ENCODE measurements at places on chromosomes 12 and 14.

GRCh38 chr14:61475316-61475715, 153.9 kb downstream of the PRKCH start:
- DNase-seq, result no peak

GRCh38 chr12:132869551-132869950, 17.9 kb downstream of the CHFR start:
- no peak for DNase-seq

DNA sequence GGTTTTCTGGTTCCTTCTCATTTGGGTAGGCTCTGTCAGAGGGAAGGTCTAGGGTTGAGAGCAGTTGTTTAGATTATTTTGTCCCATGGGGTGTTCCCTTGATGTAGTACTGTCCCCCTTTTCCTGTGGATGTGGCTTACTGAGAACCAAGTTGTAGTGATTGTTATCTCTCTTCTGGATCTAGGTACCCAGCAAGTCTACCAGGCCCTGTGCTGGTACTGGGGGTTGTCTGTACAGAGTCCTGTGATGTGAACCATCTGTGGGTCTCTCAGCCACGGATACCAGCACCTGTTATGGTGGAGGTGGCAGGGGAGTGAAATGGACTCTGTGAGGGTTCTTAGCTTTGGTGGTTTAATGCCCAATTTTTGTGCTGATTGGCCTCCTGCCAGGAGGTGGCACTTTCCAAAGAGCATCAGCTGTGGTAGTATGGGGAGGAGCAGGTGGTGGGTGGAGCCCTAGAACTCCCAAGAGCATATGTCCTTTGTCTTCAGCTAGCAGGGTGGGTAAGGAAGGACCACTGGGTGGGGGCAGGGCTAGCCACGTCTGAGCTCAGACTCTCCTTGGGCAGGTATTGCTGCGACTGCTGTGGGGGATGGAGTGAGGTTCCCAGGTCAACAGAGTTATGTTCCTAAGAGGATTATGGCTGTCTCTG, 179.3 kb upstream of the BTG1 start:
- DNase-seq, result no peak

- no peak for DNase-seq
Observed at GRCh38 chr12:46657453-46658411, 168.1 kb downstream of the SLC38A4 start.

GRCh38 chr12:98439981-98440581, 75.3 kb upstream of the TMPO start:
- no peak for DNase-seq

GRCh38 chr14:75449036-75449435, 21.2 kb downstream of the JDP2 start:
- DNase-seq, result no peak

DNA sequence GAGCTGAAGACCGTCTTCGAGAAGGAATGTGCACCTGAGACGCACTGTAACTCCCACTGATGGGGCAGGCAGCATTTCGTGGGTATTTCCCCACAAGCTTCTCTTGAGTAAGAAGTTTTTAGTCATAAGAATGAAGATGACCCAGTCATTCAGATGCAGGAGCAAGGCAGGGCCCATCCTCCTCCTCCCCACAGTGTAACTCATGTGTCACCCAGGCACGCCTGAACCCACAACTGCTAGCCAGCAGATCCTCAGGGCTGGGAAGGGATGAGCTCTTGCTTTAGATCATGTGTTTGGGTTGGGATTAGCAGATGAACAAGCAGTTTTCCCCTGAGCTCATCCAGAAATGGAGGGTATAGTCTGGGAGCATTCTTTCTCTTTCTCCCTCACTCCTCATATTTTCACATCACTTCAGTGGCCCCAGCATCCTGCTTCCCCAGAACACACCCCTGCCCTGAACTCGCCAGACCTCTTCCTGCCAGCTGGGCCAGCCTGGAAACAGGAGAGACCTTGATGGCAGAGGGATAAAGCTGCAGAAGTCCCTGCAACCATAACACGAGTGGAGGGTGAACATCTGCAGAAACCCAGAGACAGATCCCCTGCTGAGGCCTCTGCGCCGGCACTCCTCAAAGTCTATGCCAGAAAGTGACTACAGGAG, 73.3 kb downstream of the B4GALNT3 start:
- no peak for DNase-seq

DNA sequence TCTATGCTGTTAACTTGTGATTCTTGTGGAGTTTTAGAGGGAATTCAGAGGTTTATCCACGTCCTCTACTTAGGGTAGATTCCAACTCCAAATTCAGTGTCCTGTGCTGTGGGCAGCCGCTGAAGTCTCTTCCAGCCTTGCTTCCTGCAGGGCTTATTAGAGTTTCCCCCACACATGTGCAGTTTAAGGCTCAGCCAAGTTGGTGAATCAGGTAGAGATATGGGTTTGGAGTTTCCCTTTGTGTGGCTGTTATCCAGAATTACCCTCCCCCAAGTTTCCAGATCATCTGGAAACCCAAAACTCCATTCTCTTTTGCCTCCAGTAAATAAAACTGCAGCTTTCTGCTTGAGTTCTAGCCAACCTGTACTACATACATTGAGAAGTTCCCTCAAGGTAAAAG, 853.7 kb downstream of the GALC start:
- no peak for DNase-seq

- DNase-seq, result no peak
Observed at GRCh38 chr12:53623548-53624385, 2.4 kb downstream of the ATF7 start.

DNA sequence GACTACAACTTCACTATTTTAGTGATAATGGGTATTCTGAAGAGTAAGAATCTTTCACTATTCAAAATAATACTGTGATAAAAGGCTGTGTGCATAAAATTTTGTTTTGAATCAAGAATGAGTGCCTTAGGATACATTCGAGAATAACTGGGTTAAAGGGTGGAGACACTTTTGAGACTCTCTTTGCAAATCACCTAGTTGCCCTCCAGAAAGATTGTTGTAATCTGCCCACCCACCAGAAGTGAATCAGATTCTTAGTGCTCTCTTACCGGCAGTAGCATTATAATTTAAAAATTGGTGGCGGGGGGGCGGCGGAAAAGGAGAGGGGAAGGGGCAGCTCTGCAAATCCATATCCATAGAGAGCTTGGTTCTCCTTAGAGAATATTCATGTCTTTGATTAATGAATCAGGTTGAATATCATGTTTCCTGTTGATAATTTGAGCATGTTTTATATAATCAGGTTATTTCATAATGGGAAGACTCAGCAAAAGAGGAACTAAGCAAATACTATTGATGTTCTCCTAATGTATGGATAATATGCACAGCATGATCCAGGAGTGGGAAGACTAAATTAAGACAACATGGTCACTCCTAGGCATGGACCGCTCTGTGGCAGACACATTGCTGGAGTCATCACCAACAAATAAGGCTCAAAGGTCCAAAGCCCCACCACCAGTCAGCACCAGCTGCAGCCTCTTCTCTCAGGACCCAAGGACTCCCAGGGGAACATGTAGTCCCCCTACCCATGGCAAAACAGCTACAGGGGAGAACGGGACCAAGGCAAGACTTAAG, 62.7 kb upstream of the CHGA start:
- no peak for DNase-seq

DNA sequence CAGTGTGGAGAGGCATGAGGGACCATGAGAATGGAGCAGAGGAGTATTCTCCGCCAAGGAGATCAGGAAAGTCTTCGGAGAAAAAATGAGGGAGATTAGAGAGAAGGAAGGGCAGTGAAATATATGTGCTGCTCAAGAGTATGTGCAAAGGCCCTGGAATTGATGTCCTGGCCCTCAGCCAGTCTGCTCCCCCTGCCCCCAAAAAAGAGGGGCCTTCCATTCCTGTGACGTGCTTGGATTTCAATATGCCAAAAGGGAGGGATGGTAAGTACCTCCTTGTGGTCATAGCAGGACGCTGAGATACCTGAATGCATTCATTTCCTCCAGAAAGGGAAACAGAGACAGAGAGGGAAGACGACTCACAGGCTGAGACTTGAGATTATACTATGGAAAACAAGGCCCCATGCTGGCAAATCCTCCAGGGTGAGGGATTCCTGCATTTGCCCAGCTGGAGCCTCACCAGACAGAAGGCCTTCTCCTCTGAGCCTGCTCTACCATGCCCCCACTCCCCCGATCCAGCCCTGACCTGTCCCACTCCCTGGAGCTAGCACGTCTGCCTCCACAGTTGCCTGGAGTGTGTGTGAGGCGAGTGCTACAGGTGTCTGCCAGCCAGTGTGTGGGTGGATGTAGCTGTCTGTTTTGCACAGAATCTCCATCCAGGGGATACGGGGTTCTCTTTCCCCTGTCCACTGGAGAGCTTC, 3.9 kb upstream of the RARG start:
- DNase-seq, result no peak

DNA sequence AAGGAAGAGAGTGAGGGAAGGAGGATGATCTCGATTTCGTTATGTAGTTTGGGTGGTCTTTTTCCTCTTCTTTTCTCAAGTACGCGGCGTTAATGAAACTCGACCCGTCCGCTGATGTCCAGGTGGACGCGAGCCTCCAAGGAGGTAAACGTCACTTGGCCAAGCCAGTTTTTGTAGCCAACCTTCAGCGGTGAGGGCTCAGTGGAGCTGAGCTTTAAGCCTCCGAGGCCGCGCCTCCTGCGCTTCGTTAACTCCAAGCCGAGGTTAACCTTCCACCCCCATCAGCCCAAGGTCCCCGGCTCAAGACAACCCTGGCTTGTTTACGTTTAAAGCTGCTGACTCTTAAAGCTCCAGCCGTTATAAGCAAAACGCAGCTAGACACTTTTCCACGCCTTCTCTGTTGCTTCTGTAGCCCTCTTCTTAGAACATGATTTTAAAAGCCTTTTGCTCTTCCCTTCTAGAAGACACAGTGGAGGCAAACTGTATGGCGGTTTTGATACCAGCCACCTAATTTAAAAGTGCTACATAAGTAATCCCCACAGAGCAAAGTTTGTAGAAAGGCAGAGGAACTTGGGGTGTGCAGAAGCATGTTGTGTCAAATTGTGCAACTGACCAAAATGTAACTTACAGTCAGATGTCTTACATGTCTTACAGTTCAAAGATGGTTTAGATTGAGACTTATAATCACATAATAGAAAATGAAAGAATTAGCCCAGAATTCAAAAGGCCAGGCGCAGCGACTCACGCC, 923 bp upstream of the ITPR2 start:
- DNase-seq, result no peak

DNA sequence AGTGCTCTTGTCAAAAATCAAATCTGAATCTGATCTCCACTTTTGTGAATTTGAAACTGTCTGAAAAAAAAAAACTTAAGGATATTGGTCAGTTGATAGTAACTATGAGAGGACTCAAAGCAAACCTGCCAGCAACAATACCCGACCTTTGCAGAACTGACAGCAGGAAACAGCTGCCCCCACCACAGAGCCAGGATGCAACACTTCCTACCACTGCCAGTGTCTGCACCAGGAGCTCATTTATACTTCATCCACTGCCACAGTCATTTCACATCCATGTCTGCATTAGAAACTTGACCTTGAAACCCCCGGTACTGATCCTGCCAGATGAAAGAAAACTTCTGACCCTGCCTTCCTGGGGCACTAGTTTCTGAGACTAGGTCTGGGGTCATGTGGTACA, 27.4 kb upstream of the RXYLT1 start:
- DNase-seq, result no peak

DNA sequence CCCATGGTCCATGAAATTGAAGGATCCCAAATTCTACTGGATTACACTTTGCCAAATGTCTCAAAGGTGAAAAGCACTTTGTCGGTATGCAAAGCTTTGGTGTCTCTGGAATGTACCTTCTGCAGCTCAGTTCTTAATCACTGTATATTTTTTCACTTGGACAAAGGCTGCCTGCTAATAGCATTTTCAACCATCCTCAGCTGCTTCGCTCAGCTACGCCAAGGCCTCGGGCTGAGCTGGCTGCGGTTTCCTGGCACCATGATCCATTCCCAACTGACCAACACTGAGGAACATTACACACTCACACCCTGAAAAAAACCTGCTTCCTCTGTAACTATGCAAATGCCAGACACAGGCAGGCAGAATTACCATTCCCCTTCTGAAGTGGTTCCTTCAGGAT, 335.2 kb downstream of the DPF3 start:
- no peak for DNase-seq

GRCh38 chr12:88391556-88391955, 188.7 kb downstream of the KITLG start:
- DNase-seq, result no peak

- no peak for DNase-seq
Observed at GRCh38 chr12:5694759-5695409, 250.2 kb downstream of the ANO2 start.

DNA sequence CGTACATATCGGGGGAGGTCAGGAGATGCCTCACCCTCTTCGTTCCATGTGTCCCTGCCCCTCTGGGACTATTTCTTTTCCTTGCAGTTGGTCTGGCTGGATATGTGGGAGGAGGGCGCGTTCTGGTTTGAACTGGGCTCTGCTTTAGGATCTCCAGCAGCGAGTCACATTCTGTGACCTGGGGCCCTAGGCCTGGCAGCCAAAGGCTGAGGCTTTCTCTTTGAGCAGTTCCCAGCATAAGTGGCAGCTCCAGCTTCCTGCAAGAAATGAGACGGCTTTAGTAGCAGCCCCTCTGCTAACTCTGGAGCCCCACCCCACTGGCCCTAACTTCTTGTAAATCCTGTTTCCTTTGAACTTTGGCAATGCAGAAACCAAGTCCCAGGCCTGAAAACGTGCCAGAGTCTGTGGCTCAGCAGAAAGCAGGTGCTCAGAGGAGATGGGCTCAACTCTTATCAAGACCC, 274.8 kb downstream of the DPF3 start:
- no peak for DNase-seq

- no peak for DNase-seq
Observed at GRCh38 chr12:107731366-107731765, 29.6 kb downstream of the PRDM4 start.

GRCh38 chr12:56661560-56661959, 15.8 kb upstream of the ATP5F1B start:
- no peak for DNase-seq

DNA sequence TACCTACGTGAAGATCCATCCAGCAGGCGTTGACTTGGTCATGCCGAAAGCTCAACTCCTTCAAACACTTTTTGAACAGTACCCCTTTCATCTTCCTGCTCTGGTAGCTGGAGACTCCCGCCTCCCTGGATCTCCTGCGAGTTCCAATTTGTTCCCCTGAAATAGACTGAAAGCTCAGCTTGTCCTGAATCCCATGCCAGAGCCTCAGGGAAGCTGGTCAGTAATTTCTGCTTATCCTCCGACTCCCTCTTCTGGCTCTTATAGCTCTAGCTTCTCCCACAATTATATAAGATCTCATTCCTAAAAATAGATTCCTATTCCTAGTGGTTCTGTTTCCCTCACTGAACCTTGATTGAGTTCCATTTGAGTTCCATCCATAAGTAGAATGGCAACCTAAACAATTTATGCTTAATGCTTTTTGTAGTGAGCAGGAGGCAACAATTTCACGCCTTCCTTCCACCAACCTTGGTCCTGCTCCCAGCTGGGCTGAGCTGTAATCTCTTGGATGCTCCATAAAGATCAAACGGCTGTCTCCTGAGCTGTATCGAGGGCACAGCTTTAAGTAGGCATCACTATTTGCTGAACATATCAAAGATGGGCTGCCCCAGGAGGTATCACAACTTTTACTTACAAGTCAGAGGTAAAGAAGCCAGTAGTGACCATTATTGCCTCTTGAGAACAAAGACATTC, 8.0 kb upstream of the TMEM132C start:
- DNase-seq, result no peak

Measured in D721Med (cell line).